Activated CD4-positive, alpha-beta T cell treated with anti-CD3 and anti-CD28 coated beads for 24 hours (primary cell): ENCODE measurements at places on chromosomes 6 and 20.

- no peak for DNase-seq
Measured at GRCh38 chr6:166056637-166057036, 111.0 kb downstream of the TBXT start.

DNA sequence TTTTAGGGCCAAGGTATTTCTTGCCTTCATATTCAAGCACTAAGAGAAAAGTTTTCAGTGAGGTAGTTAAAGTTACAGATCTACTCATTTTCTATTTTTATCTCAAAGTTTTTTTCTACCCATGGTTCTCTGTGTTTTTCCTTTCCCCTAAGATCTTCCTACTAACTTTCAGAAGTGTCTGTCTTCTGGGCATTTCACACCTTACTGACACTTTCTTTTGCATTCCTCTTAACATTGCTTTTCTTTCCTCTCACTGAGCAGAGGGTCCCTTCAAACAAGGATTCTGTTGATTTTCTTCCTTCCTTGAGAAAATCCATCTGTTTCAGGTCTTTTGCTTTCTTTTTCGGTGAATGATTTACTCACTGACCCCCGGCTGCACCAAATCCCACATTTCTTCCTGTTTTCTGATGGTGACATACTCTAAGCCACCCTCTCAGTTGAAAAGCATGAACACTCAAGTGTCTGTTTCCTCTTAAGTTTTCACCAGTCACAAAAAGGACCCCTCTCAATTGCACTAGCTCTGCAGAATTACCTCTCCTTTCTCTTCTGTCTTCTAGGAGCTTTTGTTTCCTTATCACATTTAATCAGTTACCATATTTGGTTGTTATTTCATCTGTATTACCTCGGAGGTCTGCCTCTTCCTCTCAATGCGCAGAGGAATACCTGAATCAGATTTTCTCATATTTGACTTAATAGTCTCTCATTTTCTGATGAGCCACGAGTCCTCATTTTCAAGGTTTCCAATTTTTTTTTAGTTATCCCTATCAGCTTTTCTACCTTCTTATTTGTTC lies 73.5 kb upstream of the RNF217 start:
- no peak for DNase-seq

GRCh38 chr6:33481192-33481591 lies 26.8 kb downstream of the ZBTB9 start:
- DNase-seq, result no peak

- no peak for DNase-seq
Measured at GRCh38 chr6:27370391-27370790, 18.2 kb upstream of the ZNF391 start.

DNA sequence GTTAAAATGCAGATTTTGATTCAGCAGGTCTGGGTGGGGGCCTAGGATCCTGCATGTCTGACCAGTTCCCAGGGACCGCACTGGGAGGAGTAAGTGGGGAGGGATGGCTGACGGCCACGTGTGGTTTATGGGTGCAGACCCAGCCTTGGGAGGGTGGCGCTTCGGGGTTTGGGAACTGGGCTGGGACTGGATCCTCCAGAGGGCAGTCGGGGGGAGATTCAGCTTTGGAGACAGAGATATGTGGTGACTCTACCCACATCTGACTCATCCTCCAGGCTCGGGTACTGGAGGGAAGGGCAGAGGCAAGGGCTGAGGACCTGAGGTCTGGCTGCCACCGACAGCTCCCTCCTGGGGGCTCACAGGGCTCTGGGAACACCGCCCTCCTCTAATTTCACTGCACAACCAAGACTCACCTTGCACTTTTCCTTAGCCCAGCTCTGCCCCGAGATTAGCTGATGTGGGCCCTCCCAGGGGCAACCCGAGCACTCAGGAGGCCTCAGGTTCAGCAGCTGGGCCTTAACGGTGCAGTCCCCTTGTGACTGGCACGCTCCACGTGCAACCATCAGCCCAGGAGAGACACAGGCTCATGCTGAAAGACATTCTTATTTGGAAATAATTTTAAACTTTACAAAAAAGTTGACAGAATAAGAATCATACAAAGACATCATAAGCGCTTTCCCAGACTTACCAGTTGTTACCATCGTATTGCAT lies 172.8 kb upstream of the PMEPA1 start:
- DNase-seq, result no peak
